Jurkat, Clone E6-1 (cell line): ENCODE measurements at places on chromosomes 13 and 19.

GRCh38 chr13:113367020-113367560 is 3.2 kb upstream of the GRTP1 start:
- no peak for DNase-seq

DNA sequence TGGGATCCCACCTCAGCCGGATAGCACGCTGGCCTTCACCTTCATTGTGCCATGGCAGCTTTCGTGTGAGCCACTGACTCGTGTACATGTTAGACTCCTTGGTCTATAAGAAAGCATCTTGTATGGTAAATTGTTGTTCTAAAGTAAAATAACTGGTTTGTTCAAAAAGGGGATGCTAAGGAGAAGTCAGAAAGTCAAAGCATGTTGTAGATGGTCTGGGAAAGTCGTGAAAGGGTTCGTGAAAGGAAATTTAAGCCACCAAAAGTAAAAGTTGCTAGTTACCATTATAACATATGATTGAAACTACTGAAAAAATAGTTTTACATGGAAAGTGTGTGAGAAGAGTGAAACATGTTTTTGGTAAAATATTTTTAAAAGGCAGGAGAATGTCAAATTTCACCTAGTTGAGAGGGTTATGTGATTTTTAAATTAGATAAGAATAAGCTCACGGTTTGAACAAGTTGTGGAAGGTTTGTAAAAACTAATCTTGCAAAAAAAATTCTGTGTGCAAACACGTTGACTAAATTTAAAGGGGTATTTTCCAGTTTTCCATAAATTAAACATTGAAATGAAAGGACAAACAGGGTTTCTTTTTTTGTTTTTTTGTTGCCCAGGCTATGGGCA is 23.4 kb downstream of the DPRX start:
- peak; percentile 1 for DNase-seq

DNA sequence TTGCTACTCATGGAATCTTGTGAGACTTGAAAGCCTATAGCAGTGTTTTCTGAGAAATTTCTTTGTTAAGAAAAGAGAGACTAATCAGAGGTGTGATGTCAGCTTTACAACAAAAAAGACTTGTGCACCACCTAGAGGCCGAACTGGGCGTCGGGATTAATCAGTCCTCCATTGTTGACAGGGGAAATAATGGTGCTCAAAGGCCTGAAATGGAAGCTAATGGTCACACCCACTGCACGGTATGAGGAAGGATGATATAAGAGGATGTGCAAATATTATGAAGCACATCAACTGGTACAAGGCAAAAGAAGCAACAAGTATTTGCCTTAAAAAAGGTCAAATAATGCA is 480.2 kb upstream of the MIR17HG start:
- peak; percentile 49 for DNase-seq

DNA sequence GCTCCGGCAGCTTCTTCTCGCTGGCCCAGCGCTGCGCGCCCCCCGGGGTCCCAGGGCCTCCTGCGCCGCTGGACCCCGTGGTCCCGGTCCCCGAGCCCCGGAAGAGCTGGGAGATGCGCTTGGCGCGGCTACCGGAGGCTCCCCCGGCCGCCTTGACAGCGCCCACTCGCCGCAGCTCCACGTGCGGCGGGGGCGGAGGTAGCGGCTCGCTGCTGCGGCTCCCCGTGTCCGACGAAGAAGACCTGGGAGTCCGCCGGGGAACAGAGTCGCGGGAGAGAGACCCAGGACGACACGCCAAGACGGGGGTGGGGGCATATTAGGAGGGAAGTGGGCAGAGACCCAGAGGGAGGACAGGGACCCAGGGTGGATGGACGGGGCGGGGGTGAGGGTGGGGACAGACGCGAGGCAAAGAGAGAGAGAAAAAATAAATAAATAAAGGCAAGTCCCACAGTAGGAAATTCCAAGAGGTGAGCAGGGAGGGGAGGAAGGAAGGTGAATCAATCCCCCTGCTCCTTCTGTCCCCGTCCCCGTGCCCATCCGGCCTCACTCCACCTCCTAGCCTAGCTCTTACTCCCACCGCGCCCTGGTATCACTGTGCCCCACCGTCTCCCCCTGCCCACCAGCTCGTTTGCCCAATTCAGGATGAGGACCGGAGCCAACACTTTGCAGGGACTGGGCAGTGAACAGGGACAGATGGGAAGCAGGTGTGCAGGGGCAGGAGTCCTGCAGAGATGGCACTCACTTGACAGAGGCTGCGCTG is 826 bp downstream of the RASIP1 start:
- no peak for DNase-seq

DNA sequence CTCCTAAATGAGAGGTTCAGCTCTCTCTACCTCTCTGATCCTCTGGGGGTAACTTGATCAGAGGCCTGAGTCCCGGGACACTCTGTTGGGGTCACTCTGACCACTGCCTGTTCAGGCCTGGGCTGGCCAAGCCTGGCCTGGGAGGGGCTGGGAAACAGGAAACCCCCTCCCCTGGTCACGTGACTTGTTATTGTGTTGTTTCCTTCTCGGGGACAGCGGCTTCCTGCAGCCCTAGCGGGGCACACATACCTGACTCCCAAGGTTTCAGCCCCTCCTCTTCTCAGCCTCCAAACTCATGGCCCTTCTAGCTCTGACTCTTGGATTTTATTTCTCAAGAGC is at the start of gene USHBP1:
Gene USHBP1, minus strand, starts transcription at position 105 of the 339 bp plus-strand sequence. CDS start 446 bp downstream, outside the sequence.
- DNase-seq = no peak

DNA sequence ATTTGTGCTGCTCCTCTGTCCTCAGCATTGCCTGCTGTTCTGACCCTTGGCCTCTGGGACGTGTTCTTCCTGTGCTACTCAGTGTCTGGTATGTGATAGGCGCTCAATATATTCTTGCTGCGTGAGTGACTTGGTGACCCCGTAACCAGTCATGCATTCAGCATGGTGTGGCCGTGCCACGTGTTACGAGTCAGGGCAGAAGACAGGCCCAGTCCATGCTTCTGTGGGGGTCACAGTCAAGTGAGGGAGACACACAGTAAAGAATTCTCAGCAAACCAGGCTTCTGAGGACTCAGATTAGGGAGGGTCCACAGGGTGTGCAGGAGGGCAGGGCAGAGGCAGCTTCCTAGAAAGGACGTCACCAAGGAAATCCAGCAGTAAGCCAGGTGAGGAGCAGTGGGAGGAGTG is 7.9 kb downstream of the PPP1R37 start:
- DNase-seq = no peak

DNA sequence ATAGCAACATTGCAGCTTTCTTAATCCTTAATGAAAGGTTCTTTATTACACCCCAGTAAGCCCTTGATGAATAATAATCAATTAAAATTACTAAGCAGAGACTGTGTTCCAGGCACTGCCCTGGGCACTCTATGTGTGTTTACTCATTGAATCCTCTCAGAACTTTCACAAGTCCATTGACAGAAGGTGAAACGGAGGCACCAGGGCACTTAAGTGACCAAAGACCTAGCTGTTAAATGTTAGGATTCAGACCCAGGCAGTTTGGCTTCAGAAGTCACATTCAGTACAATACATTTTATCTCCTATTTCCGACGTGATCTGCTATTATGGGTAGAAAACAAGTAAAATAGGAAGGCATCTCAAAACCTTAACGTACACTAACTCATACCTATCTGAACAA is 2.7 kb downstream of the GPR183 start:
- DNase-seq = no peak

- DNase-seq = no peak
Observed at GRCh38 chr19:8489561-8490394, 12.7 kb downstream of the PRAM1 start.

DNA sequence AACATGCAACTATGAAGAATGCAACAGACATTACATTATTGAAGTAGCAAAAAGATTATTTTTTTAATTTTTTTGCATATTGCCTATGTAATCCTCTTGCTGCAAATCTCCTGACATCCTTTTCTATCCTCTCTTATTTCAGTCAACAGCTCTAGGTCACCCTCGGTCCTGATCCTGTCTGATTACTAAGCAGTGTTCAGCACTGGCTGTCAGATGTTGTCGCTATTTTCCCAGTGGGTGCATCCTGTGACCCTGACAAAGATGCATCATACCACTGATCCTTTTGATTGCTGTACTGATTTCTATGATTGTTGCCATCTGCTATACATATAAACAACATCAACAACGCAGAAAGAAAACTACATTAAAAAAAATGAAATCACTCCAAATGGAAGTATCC is 443.7 kb upstream of the PRR20A start:
- no peak for DNase-seq

GRCh38 chr19:37977992-37978391 is 71.0 kb downstream of the SIPA1L3 start:
- DNase-seq = no peak

DNA sequence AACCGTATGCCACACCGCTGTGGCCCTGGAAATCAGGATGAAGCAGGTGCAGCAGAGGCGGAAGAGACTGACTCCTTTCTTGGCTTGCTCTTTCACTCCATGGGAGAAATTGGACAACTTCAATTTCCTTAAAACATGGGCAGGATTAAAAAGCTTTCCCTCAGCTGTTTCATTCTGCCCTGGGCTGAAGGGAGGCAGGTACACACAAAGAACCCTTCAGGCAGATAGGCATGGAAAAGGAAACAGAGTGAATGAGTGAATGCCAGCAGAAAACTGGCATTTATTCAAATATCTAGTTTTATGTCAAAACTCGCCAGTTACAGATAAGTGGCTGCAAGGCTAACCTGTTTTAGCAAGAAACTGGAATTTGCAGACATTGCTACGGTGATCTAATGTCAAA is 71.0 kb upstream of the SLC15A1 start:
- no peak for DNase-seq

GRCh38 chr13:27203854-27204253 is 32.2 kb upstream of the USP12 start:
- DNase-seq = no peak

GRCh38 chr13:36736119-36736726 is 62.4 kb downstream of the SERTM1 start:
- DNase-seq = peak; percentile 42

- DNase-seq = no peak
Observed at GRCh38 chr19:14218620-14219330, 12.8 kb upstream of the ADGRL1 start.
